Cerebellar nuclear complex (tissue), 1 donor: ENCODE measurements at places on chromosomes 3 and 15.

DNA sequence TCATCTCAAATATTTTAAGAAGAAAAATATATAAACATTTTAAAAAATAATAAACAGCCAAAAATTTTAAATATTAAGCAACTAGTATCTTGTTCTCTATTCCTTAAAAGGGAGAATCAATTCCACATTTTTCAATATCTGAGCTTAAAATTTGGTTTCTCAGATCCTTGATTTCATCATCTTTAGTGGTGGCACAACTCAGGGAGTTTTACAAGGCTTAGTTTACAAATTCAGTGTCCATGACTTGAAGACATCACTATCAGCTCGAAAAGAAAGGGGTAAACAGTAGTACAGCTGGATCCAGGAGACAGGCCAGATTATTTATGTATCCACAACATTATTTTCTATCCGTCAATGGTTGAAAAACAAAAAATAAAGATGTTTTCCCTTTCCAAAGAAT, 11.6 kb downstream of the IGF2BP2 start:
- DNase-seq = no peak

DNA sequence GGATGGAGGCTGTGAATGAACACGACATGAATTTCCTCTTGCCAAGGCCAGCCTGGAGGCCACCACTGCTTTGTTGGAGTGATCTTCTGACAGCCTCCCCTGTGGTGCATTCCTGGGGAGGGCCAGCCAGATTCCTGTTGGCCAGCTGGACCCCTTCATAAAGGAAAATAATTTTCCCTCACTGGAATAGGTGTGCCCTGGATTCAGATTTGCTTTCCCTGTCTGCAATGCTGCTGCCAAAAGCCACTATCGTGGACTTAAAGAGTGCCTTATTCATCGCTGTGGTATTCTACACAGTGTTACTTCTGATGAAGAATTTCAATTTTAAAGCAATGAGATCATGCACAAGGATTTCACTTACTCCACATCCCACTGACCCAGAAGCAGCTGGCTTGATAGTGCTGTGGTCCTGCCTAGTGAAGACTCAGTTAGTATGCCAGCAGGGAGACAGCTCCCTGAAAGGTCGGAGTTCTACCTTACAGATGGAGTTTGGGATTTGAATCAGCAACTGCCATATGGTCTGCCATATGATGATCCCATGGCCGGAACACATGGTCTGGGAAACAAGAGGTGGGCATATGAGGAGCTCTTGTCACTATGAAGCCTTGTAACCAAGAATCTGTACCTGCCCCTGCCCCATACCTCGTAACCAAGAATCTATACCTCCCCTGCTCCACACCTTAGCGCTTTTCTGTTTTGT, 145.2 kb downstream of the KLF13 start:
- DNase-seq = peak; percentile 54

- DNase-seq = no peak
Observed at GRCh38 chr3:51982838-51983577, at the start of gene ACY1. TSS of gene ACY1 (plus strand) at chr3:51983535. CDS start at chr3:51984065, 530 bp downstream.

GRCh38 chr3:56124546-56124945, 343.7 kb downstream of the ERC2 start:
- DNase-seq = no peak

DNA sequence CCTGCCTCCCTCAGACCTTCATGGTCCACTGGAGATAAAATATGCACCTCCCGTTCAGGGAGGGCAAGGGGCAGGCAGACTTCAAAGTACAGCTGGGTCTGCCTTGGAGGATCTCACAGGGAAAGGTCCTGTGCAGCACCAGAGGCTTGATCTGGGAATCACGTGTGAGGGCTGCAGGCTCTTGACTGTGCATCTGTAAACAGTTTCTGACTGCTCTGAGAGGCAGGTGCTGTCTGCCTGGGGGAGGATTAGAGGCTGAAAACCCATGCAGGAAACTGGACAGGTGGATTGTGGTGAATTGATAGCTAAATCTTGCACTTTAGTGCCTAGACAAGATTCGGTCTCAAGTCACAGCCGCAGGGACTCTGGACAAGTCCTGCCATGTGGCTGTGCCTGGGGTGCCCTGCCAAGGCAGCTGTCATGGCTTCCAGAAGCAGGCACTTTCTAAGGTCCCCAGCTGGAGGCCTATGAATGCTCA, 239.3 kb downstream of the EPHB1 start:
- DNase-seq = no peak

- no peak for DNase-seq
Observed at GRCh38 chr3:66314455-66314854, 93.7 kb downstream of the SLC25A26 start.

- DNase-seq = no peak
Observed at GRCh38 chr3:161423911-161424522, 52.7 kb upstream of the SPTSSB start.

DNA sequence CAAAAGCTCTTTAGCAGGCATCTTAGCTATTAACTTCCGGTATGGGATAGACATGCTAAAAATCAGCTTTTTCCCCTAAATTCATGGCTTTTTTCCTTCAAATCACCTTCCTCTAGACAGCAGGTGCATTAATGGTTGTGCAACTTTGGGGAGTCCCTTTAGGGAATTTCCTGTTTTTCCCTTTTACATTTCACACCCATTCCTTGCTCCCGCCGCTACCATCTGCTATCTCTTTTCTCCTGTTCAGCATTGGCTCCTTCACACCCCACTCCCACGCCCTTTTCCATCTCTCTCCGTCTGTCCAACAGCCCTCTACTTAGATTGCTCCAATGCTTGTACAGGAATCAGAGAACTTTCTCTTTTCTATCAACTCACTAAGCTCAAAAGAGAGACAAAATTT, 43.4 kb downstream of the FEZF2 start:
- no peak for DNase-seq

- no peak for DNase-seq
Observed at GRCh38 chr3:141421186-141421585, 52.9 kb downstream of the ZBTB38 start.

DNA sequence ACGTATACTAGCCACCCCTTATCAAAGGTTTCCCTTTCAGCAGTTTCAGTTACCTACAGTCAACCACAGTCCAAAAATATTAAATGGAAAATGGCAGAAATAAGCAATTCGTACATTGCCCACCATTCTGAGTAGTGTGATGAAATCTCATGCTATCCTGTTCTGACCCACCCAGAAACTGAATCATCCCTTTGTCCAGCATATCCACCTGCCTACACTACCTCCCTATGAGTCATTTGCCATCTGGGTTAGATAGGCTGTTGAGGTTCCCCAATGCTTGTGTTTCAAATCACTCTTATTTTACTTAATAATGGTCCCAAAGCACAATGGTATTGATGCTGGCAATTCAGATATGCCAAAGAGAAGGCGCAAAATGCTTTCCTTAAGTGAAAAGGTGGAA, 15.3 kb upstream of the PHC3 start:
- DNase-seq = no peak

- DNase-seq = no peak
Observed at GRCh38 chr3:25495726-25496253, 67.7 kb downstream of the RARB start.

DNA sequence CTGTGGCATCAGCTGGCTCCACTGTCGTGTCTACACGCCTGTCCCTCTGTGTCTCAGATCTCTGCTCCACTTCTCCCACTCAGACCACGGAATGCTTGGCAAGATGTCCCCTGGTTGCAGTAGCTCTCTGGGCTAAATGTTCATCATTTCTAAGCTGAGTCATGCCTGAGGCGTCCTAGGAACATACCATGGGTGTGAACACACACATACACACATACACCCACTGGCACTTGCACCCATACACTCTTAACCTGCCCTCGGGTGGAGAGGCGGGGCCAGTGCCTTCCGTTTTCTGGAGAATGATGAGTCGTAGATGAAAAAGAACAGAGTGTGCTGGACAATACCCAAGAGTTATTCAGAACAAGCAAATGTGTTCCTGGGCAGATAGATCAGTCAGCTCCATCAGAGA, 72.4 kb downstream of the SENP2 start:
- DNase-seq = no peak

GRCh38 chr3:52286777-52287110, 884 bp upstream of the GLYCTK start:
- DNase-seq = no peak

GRCh38 chr15:53520996-53521395, 238.5 kb downstream of the WDR72 start:
- no peak for DNase-seq

- DNase-seq = no peak
Observed at GRCh38 chr15:79156704-79157375, 66.3 kb upstream of the RASGRF1 start.

DNA sequence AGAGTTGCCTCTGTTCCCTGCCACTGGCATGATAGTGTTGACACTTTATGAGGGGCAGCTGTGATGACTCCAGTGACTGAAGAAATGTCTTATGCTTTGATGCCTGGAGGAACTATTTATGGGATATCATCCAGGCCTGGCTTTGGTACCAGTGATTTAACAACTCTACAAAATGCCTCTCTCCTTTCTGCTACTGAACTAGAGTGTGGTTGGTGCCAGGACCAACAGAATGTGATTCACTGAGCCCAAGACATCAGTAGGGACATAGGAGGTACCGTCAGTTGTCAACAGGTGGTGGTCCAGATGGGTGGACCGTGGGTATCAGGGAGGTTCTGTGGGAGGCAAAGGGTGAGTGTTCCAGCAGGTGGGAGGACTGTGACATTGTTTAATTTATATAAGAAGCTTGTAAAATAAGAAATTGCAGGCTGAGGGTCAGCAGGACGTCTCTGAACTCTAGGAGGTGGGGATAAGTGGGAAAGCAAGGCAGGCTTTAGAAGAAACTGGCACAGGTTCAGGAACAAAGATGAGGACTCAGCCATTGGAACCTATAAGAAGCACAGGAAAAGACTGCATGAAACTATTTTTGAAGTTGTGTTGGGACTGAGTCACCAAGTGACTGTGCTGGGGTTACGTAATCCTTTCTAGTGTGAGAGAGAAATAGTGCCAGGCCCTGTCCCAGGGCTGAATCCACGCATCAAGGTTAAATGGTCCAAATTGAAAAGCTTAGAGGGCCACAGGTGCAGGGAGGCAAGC, 28.5 kb upstream of the SLC7A14 start:
- DNase-seq = peak; percentile 7

DNA sequence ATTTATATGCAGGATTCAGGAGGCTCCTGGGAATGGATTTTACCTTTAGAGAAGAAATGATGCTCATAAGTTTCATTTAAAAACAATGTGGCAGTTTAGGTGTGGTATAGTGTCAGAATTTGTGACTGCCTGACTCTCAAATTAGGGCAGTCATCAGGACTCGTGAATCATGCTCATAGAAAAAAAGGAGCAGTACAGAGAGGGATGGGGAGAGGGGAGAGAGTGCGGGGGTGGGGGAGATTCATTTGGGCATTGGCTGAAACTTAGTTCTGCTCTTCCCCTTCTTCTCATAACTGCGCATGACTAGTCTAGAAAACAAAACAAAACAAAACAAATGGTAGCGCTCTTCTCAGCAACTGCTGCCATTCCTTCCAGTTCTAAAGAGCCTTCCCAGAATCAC, 44.3 kb downstream of the PRTG start:
- no peak for DNase-seq

GRCh38 chr3:2423143-2423542, 324.5 kb downstream of the CNTN4 start:
- no peak for DNase-seq

- no peak for DNase-seq
Observed at GRCh38 chr3:198062068-198062465, 102.0 kb downstream of the LMLN start.
